Upper lobe of right lung (tissue), 1 donor: ENCODE measurements at places on chromosomes 2 and 18. TPM values are rescaled to one million over a fixed set of nuclear protein-coding genes. Genes with fewer than 3 reads are reported as not detected.

OTOS gene
- total RNA-seq, result not detected

FBXO41 gene
- total RNA-seq, result 2.1 TPM

FAP gene
- total RNA-seq, result 5.4 TPM

HYCC2 gene
- 32.9 TPM for total RNA-seq

TNFAIP6 gene
- 3.0 TPM for total RNA-seq

SLC30A3 gene
- 0.58 TPM for total RNA-seq

SCN7A gene
- 97.1 TPM for total RNA-seq

UGT1A3 gene
- total RNA-seq, result not detected

RPRD1A gene
- 45.4 TPM for total RNA-seq

CDH2 gene
- 1.8 TPM for total RNA-seq

MCEE gene
- 19.5 TPM for total RNA-seq

CDKL4 gene
- total RNA-seq, result 2.1 TPM

SLC5A7 gene
- 0.81 TPM for total RNA-seq

DAPL1 gene
- not detected for total RNA-seq

FSHR gene
- total RNA-seq, result not detected

TTR gene
- not detected for total RNA-seq

DNA sequence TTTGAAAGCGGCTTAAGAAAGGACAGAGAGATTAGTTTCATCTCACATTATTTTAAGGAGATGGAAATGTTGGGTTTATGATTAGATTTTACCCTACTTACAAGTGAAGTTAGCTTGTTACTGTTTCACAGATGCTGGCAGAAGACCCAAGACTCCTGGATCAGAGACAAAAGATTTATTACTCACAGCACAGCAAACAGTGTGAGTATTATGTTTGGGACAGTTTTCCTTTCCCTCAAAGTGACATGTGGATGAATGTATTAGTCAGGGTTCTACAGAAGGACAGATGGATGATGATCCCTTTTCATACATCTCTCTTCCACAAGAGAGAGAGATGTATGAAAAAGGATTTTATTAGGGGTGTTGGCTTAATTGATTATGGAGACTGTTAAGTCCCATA, 281.8 kb upstream of the CDH2 start:
- no peaks in the 10 kb centered on the region for H3K4me1 ChIP-seq
- no peaks in the 10 kb centered on the region for H3K27me3 ChIP-seq
- no peak overlapping the region for H3K4me3 ChIP-seq
- no peak for DNase-seq

DNA sequence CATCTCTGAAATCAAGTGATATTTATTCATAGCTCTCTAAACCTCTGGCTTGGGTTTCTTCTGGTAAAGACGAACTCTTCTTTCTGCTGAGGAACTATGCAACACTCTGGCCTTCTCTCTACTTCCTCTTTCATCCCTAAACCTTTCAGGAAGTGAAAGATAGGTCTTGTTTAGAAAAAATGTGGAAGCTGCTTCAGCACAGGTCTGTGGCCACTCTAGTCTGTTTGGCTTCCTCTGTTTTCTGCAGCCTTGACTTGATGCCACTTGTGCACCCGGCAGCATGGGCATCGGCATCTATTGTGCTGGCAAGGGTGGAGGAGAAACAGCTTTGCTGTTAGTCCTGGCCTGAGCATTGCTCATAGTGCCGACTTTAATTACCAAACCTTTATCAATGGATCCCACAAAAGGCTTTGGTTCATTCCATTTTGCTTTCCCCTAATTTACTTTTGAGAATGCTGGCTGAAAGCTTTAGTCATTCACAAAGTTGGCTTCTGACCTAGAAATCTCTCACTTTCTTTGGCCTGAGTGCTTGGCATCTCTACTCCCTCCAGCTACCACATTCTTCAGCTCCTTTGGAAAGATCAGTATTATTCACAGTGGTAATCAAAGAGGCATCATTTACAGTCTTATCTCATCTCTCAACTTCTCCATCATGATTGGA, 32.0 kb upstream of the GPR39 start:
- H3K27ac ChIP-seq, result no peak overlapping the region
- H3K4me3 ChIP-seq, result no peak overlapping the region
- no peak for DNase-seq
- no peaks in the 10 kb centered on the region for H3K27me3 ChIP-seq

DNA sequence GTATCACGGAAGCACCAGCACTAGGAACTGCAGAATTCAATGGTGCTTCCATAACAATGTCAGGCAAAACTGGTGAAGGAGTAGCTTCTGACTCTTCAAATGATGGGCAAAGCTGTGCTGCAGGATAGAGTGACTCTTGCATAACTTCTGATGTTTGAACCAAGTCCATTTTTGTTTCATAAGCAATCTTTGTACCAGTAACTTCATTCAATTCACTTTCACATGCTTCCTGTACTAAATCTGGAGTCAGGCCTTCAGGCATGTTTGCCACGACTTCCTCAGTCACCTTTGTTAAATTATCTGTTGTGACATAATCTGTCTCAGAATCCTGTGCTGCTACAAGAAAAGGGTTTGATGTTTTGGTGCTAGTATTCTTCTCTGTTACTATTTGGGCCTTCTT, 24.0 kb downstream of the RTN4 start:
- H3K27me3 ChIP-seq, result no peaks in the 10 kb centered on the region
- no peaks in the 10 kb centered on the region for H3K36me3 ChIP-seq
- DNase-seq, result no peak
- H3K4me1 ChIP-seq, result peaks cover 39% of the 10 kb centered on the region

- H3K27me3 ChIP-seq, result no peaks in the 10 kb centered on the region
- H3K36me3 ChIP-seq, result peaks cover 63% of the 10 kb centered on the region
- H3K4me1 ChIP-seq, result no peaks in the 10 kb centered on the region
- no peak for DNase-seq
These were observed 9.7 kb downstream of the TMEM18 start for GRCh38 chr2:667332-667999.

DNA sequence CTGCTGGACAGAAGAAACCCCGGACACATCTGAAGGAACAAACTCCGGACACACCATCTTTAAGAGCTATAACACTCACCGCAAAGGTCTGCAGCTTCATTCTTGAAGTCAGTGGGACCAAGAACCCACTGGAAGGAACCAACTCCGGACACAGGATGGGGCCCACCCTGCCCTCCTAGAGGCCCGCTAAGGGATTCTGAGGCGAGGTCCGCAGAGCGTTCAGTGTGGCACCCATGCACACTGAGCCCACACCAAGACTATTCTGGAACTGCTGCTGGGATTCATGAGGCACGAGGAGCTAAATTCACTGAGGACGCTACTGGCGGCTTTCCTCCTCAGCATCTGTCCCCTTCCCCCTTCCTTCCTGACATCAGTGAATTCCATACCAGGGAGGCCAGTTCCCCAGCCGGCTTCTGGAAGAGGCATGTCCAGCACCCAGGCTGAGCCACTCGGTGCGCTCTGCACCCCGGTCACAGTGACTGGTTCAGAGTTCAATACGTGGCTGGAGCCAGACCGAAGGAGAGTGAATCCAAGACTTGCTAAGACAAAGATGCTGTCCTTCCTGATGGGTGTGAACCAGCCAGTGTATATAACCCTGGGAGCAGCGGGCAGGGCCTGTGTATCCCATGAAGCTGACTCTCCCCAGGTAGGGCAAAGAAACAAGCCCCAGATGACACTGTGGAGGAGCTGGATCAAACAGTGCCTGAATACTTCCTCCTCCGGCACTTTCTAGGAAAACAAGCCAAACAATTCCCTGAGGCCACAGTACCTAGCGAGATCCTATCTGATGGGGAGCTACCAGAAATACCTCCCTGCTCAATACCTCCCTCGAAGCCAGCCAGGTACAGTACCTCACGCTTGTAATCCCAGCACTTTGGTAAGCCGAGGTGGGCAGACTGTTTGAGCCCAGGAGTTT, 11.1 kb downstream of the HDAC4 start:
- no peaks in the 10 kb centered on the region for H3K27me3 ChIP-seq
- DNase-seq, result peak; percentile 57
- H3K4me1 ChIP-seq, result peaks cover 13% of the 10 kb centered on the region
- H3K36me3 ChIP-seq, result no peaks in the 10 kb centered on the region
- no peak overlapping the region for H3K27ac ChIP-seq
- no peak overlapping the region for H3K4me3 ChIP-seq

GRCh38 chr2:169452080-169452479, 27.2 kb upstream of the BBS5 start:
- H3K27me3 ChIP-seq, result no peaks in the 10 kb centered on the region
- H3K4me3 ChIP-seq, result no peak overlapping the region
- no peak for DNase-seq
- no peaks in the 10 kb centered on the region for H3K36me3 ChIP-seq
- H3K27ac ChIP-seq, result no peak overlapping the region

- no peaks in the 10 kb centered on the region for H3K4me1 ChIP-seq
- H3K4me3 ChIP-seq, result no peak overlapping the region
- H3K36me3 ChIP-seq, result no peaks in the 10 kb centered on the region
- H3K27ac ChIP-seq, result no peak overlapping the region
- DNase-seq, result no peak
These were observed 9.8 kb downstream of the STEAP3 start for GRCh38 chr2:119233326-119234020.

GRCh38 chr2:236668531-236668969, 98.9 kb downstream of the ACKR3 start:
- H3K4me3 ChIP-seq, result no peak overlapping the region
- no peak overlapping the region for H3K27ac ChIP-seq
- no peak for DNase-seq
- H3K4me1 ChIP-seq, result no peaks in the 10 kb centered on the region
- no peaks in the 10 kb centered on the region for H3K27me3 ChIP-seq
- H3K36me3 ChIP-seq, result no peaks in the 10 kb centered on the region

- no peaks in the 10 kb centered on the region for H3K4me1 ChIP-seq
- no peaks in the 10 kb centered on the region for H3K27me3 ChIP-seq
- H3K36me3 ChIP-seq, result no peaks in the 10 kb centered on the region
- H3K4me3 ChIP-seq, result no peak overlapping the region
These were observed 20.3 kb upstream of the AAK1 start for GRCh38 chr2:69663860-69664259.

- no peaks in the 10 kb centered on the region for H3K27me3 ChIP-seq
- no peak for DNase-seq
- no peaks in the 10 kb centered on the region for H3K4me1 ChIP-seq
- no peaks in the 10 kb centered on the region for H3K36me3 ChIP-seq
- no peak overlapping the region for H3K4me3 ChIP-seq
- H3K27ac ChIP-seq, result no peak overlapping the region
These were observed 32.4 kb upstream of the ITPRID2 start for GRCh38 chr2:181859123-181859522.

DNA sequence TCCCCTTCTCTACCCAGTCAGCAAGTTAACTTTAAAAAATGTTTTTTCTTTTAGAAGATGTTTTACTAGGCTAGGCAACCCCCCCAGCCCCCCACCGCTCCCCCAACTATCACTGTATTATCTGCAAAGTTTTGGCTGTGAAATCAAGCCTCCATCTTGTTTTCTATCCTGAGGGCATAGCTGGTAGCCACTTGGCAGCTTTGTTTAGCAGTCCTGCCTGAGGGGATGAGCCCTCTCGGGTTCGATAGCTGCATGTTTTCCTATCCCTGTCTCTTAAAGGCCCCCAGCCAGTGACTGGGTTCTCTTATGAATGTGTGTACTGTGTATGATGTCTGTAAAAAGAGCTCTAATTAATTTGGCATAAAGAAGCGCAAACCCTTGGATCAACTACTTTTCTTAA, 43.4 kb downstream of the MRO start:
- no peaks in the 10 kb centered on the region for H3K36me3 ChIP-seq
- H3K4me1 ChIP-seq, result no peaks in the 10 kb centered on the region
- DNase-seq, result no peak
- H3K27ac ChIP-seq, result no peak overlapping the region

- H3K36me3 ChIP-seq, result no peaks in the 10 kb centered on the region
- DNase-seq, result peak; percentile 9
- H3K4me3 ChIP-seq, result no peak overlapping the region
- no peaks in the 10 kb centered on the region for H3K4me1 ChIP-seq
These were observed 68.8 kb downstream of the LDLRAD4 start for GRCh38 chr18:13287372-13287771.

DNA sequence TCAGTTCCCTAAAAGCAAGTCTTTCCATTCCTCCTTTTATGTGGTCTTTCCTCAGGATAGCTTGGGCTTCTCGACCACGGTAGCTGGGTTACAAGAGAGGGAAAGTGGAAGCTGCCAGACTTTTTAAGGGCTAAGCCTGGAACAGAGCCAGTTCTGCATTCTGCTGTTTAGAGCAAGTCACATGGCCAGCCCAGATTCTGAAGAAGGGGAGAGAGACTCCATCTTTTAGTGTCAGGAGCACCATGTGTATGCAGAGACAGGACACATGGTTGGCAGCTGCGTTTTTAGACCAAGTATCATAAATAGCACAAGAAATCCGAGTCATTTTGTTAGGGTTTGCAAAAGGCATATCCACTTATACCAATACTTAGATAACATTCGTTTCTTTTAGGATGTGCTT, 4.7 kb downstream of the HMSD start:
- no peaks in the 10 kb centered on the region for H3K36me3 ChIP-seq
- H3K27me3 ChIP-seq, result peaks cover 6% of the 10 kb centered on the region
- no peak overlapping the region for H3K27ac ChIP-seq
- no peak for DNase-seq
- no peak overlapping the region for H3K4me3 ChIP-seq
- no peaks in the 10 kb centered on the region for H3K4me1 ChIP-seq

DNA sequence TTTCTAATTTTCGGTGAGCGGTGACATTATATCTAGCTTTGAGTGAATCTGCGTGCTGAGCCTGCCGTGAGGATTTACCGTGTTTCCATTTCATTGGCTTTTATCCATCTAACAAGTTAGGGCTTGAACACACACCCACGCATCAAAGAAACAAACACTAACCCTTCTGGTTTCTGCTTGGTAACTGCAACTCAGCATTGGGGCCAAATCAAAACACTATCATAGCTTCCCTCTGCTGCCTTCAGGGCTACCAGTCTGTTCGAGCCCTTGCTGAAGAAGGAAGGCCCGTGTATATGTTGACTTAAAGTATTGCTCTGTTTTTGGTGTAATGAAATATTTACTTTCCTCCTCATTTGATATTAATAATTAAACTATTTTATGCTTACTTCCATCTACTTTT, 227.2 kb downstream of the PHLPP1 start:
- peaks cover 10% of the 10 kb centered on the region for H3K4me1 ChIP-seq
- no peaks in the 10 kb centered on the region for H3K27me3 ChIP-seq
- peaks cover 9% of the 10 kb centered on the region for H3K36me3 ChIP-seq
- H3K4me3 ChIP-seq, result no peak overlapping the region

DNA sequence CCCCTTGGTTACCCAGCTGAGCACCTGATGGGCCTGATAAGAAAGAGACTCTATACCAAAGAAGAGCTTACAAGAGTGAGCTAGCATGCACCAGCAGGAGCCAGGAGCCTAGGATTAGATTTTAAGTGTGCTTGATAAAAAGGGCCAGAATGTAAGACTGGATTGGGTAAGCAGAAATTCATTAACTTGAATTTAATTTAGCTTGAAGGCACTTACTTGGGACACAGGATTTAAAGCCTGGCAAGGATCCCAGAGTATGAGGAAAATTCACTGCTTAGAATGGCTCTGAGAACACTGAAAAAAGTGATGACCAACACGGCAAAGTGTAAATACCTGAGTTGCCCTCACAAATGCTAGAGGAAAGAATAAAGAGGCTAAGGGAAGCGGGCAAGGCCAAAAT, 91.3 kb upstream of the RBBP8 start:
- no peaks in the 10 kb centered on the region for H3K36me3 ChIP-seq
- no peak overlapping the region for H3K27ac ChIP-seq
- H3K4me1 ChIP-seq, result peaks cover 11% of the 10 kb centered on the region

GRCh38 chr18:37578886-37579513, 13.4 kb upstream of the CELF4 start:
- no peak for DNase-seq
- no peak overlapping the region for H3K27ac ChIP-seq
- H3K36me3 ChIP-seq, result no peaks in the 10 kb centered on the region
- H3K4me1 ChIP-seq, result no peaks in the 10 kb centered on the region
- H3K27me3 ChIP-seq, result no peaks in the 10 kb centered on the region
- H3K4me3 ChIP-seq, result no peak overlapping the region
